ENCODE measurements at places on chromosomes 12 and 14. TPM values are rescaled to one million over a fixed set of nuclear protein-coding genes. Genes with fewer than 3 reads are reported as not detected.

Gene ARMH4
- total RNA-seq, result 0.91 TPM

Gene IRAK3
- total RNA-seq, result 0.02 TPM

Gene RPAP3
- total RNA-seq, result 40.3 TPM

Gene KRT3
- not detected for total RNA-seq

Gene NPFF
- not detected for total RNA-seq

Gene C1QL4
- 0.39 TPM for total RNA-seq

- DNase-seq, result peak; percentile 84
These were observed 1.3 kb downstream of the BAZ2A start for GRCh38 chr12:56628671-56629458.

DNA sequence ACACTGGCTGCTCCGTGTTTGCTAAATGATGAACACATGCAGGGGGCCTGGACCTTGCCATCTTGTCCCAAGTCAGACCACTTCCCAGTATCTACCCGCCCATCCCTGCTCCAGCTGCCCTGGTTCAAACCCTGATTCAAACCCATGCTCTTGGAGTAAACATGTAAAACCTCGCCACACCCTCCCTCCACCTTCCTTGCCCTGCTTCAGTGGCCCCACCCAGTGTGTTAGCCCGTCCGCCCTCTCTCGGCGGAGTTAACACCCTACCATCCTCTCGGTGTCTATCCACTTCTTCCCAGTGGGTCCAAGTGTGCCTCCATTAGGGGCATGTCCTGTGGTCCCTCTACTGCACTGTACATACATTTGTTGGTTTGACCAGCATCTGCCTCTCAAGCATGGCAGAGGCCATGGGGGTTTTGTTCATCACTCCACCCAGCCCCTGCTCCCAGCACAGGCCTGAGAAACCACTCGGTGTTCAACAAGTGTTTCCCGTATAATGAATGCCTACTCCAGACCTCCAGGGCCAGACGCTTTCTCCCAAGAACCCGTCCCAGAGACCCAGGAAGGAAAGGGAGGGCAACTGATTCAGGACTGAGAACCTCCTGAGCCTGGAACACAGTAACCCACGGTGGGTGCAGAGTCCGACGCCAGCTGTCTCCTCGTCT, 37.1 kb downstream of the P2RX4 start:
- no peak for DNase-seq

GRCh38 chr12:62643486-62643885, 176.9 kb downstream of the MON2 start:
- DNase-seq, result no peak

DNA sequence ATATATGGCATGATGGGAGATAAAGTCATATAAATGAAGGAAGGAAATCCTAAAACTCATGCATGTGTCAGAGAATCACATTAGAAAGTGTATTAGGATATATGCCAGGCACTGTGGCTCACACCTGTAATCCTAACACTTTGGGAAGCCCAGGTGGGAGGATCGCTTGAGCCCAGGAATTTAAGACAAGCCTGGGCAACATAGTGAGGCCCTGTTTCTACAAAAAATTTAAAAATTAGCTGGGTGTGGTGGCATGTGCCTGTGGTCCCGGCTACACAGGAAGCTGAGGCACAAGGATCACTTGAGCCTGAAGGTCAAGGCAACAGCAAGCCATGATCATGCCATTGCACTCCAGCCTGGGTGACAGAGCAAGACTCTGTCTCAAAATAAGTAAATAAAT, 130.3 kb upstream of the ARID2 start:
- DNase-seq, result no peak

DNA sequence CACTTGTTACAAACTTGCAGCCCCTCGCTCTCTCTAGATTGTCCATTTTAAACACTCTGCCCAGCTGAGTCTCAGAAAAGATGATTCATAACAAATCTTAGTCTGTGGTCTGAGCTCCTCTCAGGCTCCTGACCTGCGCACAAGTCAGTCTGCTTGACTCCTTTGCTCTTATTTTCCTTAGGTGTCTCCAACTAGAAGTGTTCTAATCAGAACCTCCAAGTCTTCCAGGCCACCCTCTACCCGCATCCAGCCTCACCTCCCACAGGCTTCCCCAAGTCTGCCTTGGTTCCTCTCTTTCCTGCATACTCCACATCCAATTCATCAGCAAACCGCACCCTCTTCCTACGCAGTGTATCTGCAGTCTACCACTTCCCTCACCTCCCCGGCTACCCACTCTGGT, 42.4 kb upstream of the BDKRB2 start:
- DNase-seq, result peak; percentile 66

GRCh38 chr14:88392609-88393008, 7.2 kb downstream of the SPATA7 start:
- DNase-seq, result no peak

DNA sequence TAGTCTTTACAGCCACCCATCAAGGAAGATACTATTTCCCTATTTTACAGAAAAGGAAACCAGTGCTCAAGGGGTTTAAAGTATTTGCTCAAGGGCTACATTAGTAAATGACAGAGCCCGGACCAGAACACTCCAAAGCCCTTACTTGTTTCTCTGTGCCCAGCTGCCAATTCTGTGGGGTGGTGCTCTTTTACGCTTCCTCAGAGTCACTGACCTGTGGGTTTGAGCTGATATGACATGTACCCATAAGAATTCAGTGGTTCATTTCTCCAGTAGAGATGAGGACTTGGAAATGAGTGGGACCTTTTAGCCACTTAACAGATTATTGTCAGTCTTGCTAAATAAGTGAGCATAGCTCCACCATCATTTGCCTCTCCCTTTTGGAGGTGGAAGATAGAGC, 37.4 kb upstream of the NKX2-8 start:
- peak; percentile 71 for DNase-seq

GRCh38 chr12:97763113-97763512, 300.5 kb downstream of the RMST start:
- no peak for DNase-seq

GRCh38 chr14:58131386-58131785, 20.6 kb downstream of the ARMH4 start:
- peak; percentile 14 for DNase-seq

DNA sequence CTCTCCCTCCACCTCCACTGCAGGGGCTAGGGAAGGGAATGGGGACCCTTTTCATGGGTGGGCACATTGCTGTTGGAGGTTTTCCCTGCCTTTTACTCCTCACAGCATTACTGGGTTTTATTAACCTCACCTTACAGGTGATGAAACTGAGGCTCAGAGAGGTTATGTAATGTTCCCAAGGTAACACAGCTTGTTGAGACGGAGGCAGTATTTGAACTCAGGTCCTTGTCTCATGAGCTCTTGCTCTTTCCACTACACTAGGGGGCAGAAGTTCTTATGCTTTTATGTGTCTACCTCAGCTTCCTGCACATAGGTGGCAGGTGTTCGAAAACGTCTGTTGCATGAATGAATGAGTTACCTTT, 11.7 kb downstream of the CISTR start:
- DNase-seq, result no peak

GRCh38 chr12:131755305-131756113, 44.6 kb downstream of the SFSWAP start:
- DNase-seq, result peak; percentile 10

GRCh38 chr12:101670007-101670671, 27.3 kb upstream of the CHPT1 start:
- DNase-seq, result peak; percentile 29

GRCh38 chr12:96409731-96410130, 9.5 kb upstream of the CDK17 start:
- no peak for DNase-seq

DNA sequence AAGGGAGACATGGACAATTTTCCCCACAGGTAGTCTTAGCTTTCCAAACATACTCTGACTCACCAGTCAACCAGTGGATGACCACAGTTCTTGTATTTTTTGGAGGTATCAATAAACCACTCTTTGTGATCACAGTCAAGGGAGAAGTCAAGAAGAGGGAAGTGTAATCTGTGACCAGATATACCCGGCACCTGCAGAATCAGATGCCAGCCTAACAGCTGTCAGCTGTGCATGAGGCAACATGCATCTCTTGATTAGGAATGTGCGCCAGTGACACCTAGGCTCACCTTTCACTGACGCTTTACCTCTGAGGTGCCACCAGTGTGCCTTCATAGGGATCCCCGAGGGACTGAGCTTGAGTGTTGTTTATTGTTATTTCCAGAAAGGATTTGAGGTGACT, 20.0 kb downstream of the PROX2 start:
- DNase-seq, result no peak

DNA sequence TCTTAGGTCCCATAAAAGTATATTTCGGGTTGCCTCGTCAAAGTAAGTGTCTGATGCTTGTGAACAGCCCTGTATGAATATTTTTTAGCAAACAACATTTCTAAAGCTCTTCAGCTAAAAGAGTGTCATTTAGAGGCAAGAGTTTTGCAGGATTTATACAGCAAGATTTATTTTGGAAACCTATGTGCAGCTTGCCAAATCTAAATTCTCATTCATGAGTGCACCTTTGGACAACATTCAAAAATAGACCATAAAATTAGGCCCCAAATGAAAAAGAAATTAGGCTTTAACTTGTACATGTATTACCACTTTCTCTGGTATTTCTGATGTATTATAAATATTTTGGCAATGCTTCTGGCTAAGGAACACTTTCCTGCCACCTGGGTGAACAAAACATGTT, 224.4 kb upstream of the PDZRN4 start:
- no peak for DNase-seq

- DNase-seq, result no peak
These were observed 50.7 kb upstream of the CSRP2 start for GRCh38 chr12:76929499-76929898.

- no peak for DNase-seq
These were observed 26.0 kb upstream of the TSPAN8 start for GRCh38 chr12:71183846-71184245.
